Glutamatergic neuron (in vitro differentiated cells): ENCODE measurements at places on chromosomes 13 and 19.

- peak; percentile 66 for DNase-seq
These were observed 869 bp downstream of the GFY start for GRCh38 chr19:49425922-49426592.

DNA sequence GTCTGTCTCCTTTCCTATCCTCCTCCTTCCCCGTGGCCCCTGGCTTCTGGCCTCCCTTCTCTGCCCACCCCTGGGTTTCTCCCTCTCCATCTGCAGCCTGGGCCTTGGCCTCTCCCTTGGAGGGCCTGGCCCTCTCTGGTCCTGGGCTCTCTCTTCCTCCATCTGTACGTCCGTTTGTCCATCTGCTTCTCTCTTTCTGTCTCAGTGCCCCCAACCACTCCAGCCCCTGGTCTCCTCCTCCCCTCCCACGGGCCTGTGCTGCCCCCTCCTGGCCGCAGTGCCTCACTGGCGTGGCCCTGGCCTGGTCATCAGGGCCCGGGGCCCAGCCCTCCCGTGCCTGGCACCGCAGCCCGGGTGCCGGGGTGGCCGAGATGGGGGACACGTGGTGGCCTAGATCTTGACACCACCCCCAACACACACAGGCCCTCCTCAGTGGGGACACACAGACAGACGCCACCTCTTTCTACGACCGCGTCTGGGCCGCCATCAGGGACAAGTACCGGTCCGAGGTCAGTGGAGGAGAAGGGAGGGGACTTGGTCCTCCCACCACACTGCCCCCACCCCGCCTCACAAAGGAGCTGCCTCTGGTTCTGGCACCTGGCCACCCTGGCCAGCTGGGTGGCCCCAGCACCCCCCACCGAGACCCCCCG lies 11.3 kb downstream of the PRKCSH start:
- DNase-seq, result peak; percentile 94

DNA sequence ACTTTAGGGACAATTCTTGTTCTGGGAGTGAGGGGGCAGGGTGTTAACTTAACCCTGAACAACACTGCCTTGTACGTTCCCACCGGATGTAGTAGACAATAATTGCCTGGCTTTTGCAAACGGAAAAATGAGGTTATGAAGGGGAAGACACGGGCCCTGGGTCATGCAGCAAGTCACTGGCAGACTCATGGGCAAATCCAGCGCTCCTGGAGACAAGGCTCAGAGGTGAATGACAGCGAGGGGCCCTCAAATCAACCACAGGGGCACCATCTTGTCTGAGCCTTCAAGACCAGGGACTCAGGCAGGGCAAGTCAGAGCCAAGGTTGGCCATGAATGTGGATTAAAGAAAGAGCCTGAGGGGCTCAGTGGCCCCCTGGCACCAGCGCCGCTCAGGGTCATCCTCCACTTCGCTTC lies 2.8 kb downstream of the RASA3 start:
- no peak for DNase-seq

- DNase-seq, result no peak
These were observed 189.0 kb downstream of the LACC1 start for GRCh38 chr13:44068737-44069136.

- DNase-seq, result no peak
These were observed 505.7 kb downstream of the EFNB2 start for GRCh38 chr13:106029676-106030290.

GRCh38 chr19:32401992-32402391 lies 3.6 kb upstream of the DPY19L3 start:
- no peak for DNase-seq

GRCh38 chr13:45747071-45747470 lies 45.0 kb downstream of the CBY2 start:
- DNase-seq, result no peak

GRCh38 chr13:29718694-29719093 lies 123.2 kb upstream of the SLC7A1 start:
- DNase-seq, result no peak

DNA sequence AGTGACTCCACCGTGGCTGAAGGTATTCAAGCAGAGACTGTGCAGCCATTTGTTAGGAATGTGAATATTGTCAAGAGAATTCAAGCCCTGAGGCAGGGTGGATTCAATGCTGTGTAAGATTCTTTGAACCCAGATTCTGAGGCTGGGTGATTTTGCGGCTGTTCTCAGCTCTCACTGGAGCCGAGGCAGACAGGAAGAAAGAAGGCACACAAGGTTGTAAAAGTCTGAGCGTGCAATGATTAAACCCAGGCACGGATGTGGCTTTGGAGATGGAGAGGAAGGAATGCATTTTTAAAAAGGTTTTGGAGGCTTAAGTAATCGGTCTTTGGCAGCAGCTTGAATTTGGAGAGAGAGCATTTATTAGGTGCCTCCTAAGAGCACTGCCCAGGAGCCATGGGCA lies 187.9 kb downstream of the KATNAL1 start:
- DNase-seq, result no peak

- DNase-seq, result peak; percentile 77
These were observed 12.6 kb upstream of the GARRE1 start for GRCh38 chr19:34241513-34242337.

DNA sequence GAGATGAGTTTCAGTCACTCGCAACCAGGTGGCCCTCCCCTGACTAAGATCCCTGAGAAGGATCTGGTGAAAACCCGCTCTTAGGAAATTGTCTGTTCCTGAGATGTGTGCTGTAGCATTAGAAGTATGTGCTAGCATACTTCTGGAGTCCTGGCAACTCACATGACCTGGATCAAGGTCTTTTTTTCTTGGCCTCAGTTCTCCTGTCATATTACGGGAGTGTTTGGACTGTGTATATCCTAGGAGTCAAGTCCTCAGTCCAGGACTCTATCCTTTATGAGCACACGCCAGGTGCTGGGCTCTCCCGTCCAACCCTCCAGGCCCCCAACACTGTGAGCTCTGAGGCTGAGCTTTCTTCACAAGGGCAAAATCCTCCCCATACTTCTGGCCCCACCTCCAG lies 156.4 kb downstream of the UQCRFS1 start:
- DNase-seq, result no peak
